ENCODE measurements at places on chromosomes 13 and 19.
A peak's percentile ranks its signal among the peaks of the same experiment; 100 is the strongest.

DNA sequence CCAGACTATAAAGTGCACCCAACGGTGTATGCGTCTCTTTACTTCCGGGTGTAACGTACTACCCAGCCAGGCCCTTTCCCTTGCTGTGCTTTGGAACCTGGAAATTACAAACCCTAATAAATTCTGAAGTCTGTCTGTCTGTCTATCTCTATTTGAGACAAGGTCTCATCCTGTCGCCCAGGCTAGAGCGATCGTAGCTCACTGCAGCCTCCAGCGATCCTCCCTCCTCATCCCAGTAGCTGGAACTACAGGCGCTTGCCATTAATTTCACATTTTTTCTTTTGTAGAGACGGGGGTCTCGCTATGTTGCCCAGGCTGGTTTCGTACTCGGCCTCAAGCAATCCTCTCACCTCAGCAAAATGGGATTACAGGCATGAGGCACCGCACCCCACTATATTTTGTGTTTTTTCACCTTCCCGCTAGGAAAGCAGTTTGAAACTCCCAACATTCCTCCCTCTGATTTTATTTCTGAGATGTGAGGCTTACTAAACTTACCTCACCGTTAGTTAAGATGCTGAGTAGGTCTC is 469 bp upstream of the RNF6 start:
- no peak for DNase-seq

DNA sequence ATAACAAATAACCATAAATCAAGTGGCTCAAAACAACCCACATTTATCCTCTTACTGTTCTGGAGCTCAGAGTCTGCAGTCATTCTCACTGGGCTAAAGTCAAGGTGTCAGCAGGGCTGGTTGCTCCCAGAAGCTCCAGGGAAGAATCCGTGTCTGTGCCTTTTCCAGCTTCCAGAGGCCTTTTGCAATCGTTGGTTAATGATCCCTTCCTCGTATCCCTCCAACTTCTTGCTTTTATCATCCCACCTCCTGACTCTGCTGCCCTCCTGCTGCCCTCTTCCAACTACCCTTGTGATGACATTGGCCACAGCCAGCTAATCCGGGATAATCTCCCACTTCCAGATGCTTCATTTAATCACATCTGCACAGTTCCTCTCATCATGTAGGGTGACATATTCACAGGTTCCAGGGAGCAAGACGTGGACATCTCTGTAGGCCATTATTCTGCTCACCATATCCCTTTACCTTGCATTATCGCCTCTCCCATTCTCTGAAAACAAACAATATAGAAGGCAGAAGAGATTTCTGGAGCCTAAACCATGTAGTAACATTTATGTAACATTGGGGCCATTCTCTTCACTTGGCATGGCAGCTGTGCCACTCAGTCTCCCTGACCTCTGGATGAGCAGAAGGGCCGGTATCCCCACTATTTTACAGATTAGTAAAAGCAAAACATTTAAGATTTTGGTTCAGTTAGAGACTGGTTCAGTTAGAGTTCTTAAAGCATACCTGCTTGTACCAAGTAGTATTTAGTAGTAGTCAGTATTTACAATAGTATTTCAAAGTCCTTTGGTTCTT is 53.5 kb downstream of the RFC3 start:
- DNase-seq, result no peak

DNA sequence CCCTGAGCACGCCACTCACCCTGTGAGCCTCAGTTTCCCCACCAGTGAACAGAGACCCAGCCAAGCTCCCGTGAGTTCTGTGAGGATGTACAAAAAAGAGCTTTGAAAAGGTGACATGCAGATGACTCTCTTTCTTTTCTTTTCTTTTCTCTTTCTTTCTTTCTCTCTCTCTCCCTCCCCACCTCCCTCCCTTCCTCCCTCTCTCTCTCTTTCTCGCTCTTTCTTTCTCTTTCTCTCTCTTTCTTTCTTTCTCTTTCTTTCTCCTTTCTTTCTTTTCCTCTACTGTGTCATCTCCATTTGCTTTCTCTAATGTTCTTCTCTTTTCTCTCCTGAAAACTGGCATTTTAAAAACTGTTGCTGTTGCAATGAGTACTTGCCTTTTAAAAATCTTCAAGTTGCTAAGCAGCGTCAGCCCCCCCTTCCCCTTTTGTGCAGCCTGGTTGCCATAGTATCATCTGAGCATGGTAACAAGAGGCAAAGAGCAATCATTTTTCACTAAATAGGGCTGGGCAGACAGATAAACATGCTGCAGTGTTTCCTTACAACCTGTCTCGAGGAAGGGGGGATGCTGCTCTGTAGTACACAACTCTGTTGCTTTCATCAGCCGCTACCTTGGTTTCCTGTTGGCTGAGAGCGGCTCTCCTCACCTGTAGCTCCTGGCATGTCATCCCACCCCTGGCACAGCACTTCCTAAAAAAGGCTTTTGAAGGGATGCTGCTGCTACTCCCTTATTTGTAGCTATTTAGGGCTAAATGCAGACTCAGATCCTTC is 108.7 kb upstream of the MBNL2 start:
- DNase-seq, result no peak

DNA sequence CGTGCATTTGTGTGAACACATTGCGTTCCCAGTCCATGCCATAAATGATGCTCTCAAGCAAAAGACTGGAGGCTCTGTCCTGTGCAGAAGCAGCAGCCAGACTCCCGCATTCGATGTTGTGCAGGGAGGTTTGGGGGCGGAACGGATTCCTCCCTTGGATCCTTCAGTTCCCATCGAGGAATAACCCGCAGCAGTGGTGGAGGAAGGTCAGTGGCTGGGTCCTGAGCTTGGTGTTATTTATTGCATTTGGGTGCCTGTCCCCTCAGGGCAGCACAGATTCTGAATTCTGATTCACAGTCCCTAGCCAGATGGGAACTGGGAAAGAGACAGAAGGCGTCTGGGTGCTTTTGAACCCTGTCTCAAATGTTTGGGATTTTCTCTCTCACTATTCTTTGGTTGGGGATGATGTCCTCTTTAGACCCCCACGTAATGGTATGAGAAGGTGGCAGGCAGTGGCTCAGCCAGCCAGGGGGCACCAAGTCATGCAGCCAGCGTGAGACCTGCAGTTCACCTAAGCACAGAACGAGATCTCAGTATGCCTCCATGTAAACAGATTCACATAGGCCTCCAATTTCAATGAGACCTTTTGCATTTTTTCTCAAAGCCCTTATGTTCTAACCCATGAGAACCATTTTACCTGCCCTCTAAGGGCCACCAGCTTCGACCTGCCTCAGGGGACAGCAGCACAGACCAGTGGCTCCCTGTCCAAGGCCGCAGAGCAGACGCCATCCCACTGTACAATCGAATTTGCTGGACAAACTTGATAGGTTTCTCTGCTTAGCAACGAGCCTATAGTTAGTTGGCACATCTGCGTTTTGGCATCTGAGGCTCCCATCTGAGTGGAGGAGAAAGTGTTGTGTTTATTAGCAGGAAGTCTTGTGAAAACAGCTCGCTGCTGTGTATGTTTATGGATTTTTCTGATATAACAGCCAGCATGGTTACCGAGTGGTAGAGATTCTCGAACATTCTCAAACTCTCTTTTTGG is 17.8 kb downstream of the KCTD15 start:
- DNase-seq, result no peak

GRCh38 chr19:42279902-42280814 is 11.1 kb downstream of the CIC start:
- peak; percentile 87 for DNase-seq

DNA sequence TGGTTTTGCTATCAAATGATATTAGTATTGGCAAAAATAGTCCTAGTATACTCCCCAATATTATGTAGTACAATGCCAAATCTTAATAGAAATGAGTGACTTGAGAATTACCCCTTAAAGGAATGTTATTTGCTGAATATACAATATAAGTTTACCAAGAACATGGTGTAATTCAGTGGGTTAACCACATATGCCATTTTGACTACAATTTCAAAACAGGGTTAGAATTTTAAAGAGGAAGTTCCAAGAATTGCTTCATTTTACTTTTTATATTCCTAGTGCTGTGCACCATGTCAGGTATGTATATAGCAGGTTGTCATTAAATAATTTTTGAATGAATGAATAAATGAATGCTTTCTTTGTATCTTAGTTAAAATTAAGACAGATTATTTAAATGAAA is 66.3 kb downstream of the LMO7 start:
- no peak for DNase-seq

DNA sequence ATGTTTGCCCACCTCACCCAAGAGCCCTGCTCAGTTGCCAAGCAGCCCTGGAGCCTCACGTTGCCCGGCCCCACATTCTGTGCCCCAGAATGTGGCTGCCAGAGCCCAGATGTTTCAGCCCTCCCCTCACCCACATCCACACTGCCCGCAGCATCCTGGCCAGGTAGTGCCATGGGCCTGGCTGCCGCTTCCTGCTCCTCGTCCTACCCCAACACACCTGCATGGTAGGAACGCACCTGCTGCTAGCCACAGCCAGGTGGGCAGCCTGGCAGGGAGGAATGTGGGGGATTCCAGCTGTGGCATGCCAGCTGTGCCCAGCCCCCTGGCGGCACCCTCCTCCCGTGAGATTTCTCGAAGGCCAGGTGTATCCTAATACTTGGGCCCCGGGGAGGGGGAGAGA is 7.5 kb upstream of the NFIX start:
- no peak for DNase-seq

GRCh38 chr19:4376028-4376670 is 24.2 kb downstream of the SH3GL1 start:
- no peak for DNase-seq

DNA sequence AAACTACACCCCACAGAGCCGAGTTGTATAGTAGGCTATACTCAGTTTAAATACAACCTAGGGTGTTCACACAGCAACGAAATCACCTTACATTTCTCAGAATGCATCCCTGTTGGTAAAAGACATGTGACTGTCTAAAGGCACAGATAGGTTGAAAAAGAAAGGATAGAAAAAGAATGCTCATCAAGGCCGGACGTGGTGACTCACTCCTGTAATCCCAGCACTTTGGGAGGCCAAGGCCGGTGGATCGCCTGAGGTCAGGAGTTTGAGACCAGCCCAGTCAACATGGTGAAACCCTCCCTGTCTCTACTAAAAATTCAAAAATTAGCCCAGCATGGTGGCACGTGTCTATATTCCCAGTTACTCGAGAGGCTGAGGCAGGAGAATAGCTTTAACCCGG is 3.8 kb upstream of the IL17D start:
- DNase-seq, result no peak

GRCh38 chr13:66673401-66673800 is 556.7 kb downstream of the PCDH9 start:
- no peak for DNase-seq

DNA sequence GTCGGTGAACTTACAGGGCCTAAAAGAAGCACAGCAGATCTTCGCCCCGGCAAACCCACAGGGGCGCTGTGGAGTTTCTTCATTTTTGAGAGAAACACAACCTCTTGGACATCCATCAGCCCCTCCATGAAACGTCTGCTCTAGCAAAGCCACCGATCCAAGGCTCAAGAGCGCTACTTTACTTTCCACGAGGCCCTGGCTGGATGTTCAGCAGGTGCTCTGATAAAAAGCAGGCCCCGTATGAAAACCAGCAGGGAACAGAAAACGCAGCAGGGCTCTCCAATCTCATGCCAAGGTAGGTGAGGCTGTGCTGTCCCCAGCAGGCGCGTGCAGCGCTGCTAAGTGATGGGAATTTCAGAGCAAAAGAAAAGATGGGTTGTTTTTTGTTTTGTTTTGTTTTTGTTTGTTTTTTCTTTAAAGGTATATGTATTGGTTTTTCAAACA is 86.7 kb downstream of the IRS2 start:
- no peak for DNase-seq

DNA sequence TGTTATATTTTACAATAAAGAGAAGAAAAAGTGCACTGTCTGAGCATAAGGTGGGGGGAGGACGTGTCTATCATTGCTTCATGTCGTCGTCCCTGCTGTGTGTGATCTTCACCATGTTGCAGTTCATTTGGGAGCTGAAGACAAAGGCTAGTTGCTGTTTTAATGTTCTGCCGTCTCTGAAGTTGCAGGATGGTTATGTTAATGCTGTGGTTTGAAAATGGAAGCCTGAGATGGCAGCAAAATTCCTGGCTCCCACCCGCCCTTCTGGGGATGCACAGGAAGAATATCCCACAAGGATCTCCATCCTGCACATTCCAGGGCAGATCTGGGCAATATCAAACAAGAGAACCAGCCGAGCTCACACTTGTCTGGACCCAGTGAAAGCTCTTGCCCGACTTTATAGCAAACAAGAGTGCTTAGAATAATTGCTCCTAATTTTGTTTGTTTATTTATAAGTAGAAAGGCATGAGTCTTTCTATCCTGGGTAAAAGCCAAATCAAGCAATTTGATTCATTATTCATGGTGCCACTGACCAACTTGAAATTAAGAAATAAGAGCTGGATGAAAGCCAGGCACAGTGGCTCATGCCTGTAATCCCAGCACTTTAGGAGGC is 110.3 kb upstream of the ABCC4 start:
- DNase-seq, result no peak

- DNase-seq, result no peak
These were observed 49.1 kb upstream of the MEDAG start for GRCh38 chr13:30857018-30857417.

- DNase-seq, result no peak
These were observed 19.1 kb downstream of the IRGC start for GRCh38 chr19:43735013-43735412.

GRCh38 chr13:97223037-97223710 is 1.0 kb downstream of the MBNL2 start:
- DNase-seq, result no peak

- DNase-seq, result no peak
These were observed 52.0 kb downstream of the STARD13 start for GRCh38 chr13:33233547-33233946.

- DNase-seq, result no peak
These were observed 37.1 kb downstream of the PCCA start for GRCh38 chr13:100125946-100126345.

DNA sequence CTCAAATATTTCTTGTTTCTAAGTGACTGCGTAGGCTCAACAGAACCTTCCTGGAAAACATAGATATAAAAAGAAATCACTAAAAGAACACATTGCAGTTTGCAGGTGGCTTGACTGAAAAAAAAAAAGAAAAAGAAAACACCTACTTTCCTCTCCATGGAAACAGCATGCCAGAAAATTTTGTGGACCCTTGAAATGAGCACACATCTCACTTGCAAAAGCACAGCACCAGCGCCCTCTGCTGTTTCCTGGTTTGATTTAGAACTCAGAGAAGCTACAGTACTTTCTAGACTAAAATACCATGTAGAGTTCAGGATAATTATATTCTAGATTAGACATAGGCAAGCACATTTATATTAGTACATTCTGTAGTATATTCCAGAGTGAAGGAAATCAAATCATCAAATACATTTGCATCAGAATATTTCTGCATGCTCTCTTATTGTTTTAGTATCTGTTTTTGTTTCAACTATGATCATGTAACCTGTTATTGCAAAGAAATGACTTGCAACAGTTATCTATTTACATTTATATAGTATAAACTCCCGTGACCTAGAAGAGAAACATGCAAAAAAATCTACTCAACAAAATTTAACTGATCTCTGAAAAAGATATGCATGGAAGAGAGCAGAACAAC is 22.3 kb upstream of the XPO4 start:
- DNase-seq, result peak; percentile 69

- no peak for DNase-seq
These were observed 135.4 kb downstream of the TNFRSF19 start for GRCh38 chr13:23705583-23705982.

- DNase-seq, result no peak
These were observed 542.3 kb upstream of the ATXN8OS start for GRCh38 chr13:69565334-69565733.

GRCh38 chr13:20637811-20638210 is 65.7 kb upstream of the IL17D start:
- no peak for DNase-seq
